Stimulated activated CD8-positive, alpha-beta memory T cell treated with anti-CD3 and anti-CD28 coated beads, Interleukin-2, amount 100 ng/mL, for 1 hour (primary cell): ENCODE measurements at places on chromosomes 7 and 10.

- DNase-seq: no peak
These were observed 128.4 kb downstream of the GRK5 start for GRCh38 chr10:119335671-119336353.

DNA sequence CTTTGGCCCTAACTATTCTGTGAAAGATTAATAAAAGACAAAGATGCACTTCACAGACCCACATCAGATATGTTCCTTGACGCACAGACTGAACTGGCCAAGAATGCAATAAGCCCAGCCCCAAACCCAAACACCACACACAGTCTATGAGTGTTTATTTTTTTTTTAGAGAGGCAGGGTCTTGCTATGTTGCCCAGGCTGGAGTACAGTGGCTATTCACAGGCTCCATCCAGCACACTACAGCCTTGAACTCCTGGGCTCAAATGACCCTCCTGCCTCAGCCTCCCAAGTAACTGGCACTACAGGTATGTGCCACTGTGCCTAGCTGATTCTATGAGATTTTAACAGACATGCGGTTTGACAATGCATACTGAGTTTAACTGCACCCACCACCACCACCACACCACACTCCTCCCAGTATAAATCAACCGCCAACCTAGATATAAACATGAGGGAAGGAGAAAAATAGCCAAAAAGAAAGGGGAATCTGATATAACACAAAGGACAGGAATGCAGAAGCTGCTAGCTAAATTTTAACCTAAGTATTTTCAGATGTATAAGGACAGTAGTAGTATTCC lies 35.1 kb upstream of the SLC26A3 start:
- no peak for DNase-seq

GRCh38 chr10:72076756-72077155 lies 11.6 kb downstream of the SPOCK2 start:
- DNase-seq: no peak

DNA sequence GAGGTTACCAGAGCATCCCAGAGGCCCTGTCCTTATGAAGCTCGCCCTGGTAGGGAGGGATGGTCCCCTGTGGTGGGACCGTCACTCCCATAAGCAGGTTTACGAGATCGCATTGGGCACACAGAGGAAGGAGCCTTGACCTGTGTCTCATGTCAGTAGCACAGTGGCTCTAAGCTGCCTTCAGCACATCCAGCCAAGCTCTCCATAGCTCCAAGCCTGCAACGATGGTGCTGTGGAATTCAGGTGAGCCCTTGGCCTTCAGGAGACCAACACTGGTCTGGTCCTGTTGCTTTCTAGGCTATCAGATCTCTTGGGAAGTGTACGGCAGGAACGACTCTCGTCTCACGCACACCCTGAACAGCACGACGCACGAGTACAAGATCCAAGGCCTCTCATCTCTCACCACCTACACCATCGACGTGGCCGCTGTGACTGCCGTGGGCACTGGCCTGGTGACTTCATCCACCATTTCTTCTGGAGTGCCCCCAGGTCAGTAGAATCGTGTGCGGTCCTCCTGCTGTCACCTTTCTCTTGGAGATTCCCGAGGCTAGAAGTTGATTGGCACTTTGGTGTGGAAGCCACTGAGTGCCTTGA lies 605.3 kb upstream of the FOXK1 start:
- no peak for DNase-seq

- no peak for DNase-seq
These were observed 328.9 kb upstream of the KCND2 start for GRCh38 chr7:119943942-119944600.

DNA sequence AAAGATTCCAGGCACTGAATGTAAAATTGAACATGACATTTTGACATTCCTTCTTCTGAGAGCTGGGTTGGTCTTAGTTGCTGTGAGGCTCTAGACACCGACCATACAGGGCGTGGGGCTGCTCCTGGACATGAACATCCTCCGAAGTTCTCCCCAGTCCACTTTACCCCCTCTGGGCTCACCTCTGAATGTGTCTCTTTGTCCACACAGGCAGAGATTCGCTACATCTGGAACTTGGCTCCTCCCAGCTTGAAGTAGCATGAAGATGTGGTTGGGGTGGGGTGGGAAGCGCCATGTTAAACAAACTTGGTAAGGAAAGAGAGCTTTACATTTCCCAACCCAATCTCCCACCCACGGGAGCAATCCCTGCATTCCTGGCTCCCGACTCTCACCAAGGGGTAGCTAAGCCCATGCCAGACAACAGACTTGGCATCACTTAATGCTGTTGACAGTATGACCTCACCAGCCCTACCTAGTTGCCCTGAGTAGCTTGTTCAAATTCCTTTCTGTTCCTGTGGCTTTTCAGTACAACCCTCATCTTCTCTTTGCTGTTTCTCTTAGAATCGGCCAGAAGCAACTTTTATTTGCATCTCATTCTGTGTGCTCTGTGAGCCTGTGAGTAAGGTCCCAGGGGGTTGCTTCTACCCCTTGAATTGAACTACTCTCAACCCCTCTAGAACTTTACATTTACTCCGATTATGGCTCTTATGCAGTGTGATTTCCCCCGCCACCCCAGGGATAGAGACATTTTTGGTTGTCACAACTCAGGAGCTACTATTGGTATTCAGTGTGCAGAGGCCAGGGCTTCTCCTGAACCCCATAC lies 211.4 kb downstream of the SEC23IP start:
- no peak for DNase-seq

- DNase-seq: no peak
These were observed 222.0 kb upstream of the C7orf33 start for GRCh38 chr7:148368562-148368961.
